Stimulated activated CD4-positive, alpha-beta T cell treated with anti-CD3 and anti-CD28 coated beads, Interleukin-4, amount 100 ng/mL, for 1 hour (primary cell): ENCODE measurements at places on chromosomes 5 and 9.

GRCh38 chr5:164563370-164563769 lies 1058.0 kb downstream of the MAT2B start:
- no peak for DNase-seq

GRCh38 chr5:120098426-120098825 lies 365.7 kb upstream of the PRR16 start:
- no peak for DNase-seq

DNA sequence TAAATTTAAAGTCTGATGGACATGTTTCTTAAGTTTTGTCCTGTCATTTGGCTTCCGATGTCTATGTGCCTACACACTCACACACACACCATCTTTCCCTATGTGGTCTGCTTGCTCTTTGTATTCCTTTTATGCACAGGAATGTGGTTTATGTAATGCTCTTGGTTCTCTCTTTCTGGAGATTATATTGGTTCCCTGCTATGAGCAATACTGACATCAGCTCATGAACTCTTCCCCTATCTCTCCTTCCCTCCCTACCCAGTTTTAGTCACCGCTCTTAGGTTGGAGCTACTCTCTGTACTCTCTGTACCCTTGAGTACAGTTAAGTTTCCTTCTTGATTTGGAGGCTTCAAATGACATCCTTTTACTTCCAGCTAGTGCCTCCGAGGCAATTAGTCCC lies 77.9 kb upstream of the MVB12B start:
- no peak for DNase-seq

- DNase-seq: no peak
Observed at GRCh38 chr5:10538789-10539686, 24.8 kb upstream of the ANKRD33B start.

DNA sequence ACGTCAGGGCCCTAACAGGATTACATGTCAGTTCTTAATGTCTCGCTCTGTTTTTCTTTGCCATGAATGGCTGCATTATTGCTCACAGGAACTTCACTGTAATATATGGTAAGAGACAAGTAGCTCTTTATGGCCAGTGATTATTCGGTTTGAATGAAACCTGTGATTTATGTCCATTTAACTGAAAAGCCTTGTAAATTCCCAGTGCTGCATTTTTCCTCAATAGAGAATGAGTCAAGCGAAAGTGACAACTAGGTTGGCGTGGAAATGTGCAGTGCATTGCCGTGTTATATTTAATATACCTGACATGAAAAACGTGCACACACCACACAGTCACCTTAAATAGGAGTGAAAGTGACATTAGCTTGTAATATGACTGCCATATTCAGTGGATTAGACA lies 163.1 kb downstream of the PBX3 start:
- no peak for DNase-seq

DNA sequence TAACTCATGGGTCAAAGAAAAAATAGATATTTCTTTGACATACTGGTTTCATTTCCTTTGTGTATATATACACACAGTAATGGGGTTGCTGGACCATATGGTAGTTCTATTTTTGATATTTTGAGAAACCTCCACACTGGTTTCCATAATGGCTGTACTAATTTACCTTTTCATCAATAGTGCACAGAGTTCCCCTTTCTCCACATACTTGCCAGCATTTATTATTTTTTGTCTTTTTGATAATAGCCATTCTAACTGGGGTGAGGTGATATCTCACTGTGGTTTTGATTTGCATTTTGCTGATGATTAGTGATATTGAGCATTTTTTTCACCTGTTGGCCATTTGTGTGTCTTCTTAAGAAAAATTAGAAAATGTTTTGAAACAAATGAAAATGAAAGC lies 78.4 kb upstream of the CKMT2 start:
- no peak for DNase-seq

- no peak for DNase-seq
Observed at GRCh38 chr5:134446938-134447337, 35.3 kb upstream of the CDKN2AIPNL start.

DNA sequence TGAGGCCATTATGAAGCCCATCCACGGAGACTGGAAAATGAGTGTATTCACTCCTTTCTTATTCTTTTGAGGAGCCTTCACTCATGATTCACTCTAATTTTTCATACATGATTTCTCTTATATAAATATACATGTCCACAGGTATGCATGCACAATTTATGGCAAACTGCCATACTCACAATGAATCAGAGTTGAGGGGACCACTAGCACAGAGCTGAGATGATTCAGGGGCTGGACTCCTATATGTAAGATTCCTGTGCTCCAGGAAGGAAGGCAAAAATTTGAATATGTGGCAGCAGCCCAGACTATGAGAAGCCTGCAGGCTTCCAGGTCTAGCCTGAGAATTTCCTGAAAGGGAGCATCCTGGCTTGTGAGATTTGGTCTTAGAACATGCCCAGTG lies 484.6 kb downstream of the PRELID2 start:
- DNase-seq: no peak

DNA sequence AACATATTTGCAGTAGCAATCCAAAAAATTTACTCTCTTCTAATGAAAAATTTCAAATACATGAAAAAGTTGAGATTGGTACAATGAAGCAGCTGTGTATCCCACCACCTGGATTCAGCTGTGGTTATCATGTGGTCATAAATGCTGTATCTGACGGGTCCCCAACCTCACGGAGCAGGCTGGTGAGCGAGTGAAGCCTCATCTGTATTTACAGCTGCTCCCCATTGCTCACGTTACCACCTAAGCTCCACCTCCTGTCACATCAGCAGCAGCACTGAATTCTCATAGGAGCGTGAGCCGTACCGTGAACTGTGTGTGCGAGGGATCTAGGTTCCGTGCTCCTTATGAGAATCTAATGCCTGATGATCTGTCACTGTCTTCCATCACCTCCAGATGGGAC lies 6.8 kb upstream of the RNF130 start:
- DNase-seq: no peak

GRCh38 chr9:38263532-38263931 lies 129.0 kb upstream of the ALDH1B1 start:
- DNase-seq: no peak

DNA sequence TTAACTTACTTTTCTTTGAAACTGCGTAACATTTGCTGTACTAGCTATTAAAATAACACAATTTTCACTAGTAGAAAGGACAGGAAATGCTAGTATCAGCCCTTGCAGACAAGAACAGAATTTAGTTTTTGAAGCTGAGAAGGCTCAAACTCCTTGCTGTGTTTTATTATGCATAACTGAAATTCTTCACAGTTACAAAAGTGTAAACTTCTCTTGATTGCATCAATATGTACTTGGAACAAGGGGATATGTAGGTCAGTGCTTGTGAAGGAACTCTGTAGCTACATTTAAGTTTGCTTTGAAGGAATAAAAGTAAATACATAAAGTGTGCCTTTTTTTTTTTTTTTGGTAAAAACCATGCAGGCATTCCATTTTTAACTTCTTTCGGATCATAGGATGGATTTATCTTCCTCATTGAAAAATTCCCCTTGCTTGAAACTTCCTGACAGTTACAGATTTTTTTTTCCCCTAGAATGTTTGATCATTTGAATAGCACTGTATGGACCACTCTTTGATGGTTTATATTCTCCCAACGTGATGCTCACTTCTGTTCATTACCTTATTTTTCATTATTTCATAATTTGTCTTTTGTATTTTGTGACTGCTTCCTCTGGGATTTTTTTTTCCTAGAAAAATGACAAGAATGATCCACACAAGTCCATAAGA lies 94.9 kb upstream of the DAB2 start:
- DNase-seq: no peak

GRCh38 chr5:171667341-171668096 lies 118.1 kb upstream of the SMIM23 start:
- DNase-seq: no peak

- no peak for DNase-seq
Observed at GRCh38 chr9:74645007-74645639, 148.0 kb downstream of the RORB start.

DNA sequence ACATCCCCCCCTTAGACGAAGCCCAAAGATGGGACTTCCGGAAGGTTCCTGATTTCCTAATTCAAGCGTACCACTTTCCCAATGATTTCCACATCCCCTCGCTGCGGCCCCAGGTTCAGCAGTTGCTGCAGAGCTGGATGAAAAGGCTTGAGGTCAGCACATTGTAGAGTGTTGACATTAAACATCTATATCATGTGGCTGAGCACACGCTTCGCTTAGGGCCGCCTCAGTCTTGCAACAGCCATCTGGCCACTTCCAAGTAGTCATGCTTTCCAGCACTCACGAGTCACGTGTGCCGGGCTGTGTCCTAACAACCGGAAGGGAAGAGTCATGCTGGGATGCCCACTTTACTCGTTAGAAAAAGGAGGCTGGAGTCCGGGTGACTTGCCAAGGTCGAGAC lies 340.6 kb upstream of the IRX4 start:
- no peak for DNase-seq

DNA sequence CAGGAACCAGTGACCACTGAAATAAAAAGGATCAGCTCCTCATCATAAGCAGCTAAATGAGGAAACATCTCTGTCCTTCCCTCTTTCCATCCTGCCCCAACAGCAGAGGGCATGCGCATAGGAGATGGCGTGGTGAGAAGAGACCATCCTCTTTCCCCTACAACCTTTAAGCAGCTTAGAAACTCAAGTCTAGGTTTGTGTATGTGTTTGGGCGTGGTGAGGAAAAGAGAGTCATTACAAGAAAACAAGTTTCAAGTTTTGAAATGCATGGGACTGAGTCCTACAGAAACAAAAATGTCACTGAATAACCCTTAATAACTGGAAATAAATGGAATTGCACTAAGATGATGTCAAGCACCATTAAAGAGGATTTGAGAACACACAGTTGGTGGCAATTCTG lies 96.4 kb upstream of the IL12B start:
- no peak for DNase-seq

- DNase-seq: no peak
Observed at GRCh38 chr5:16994565-16994964, 58.5 kb upstream of the MYO10 start.

DNA sequence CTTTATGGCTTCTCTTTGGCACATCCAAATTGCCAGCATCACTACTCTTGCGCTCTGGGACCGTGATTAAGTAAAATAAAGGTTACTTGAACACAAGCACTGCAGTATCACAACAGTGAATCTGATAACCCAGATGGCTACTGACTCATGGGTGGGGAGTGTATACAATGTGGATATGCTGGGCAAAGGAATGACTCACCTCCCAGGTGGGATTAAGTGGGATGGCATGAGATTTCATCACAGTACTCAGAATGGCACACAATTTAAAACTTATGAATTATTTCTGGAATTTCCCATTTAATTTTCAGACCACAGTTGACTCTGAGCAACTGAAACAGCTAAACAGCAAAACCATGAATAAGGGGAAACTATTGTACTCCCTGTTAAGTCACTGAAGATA lies 4.3 kb downstream of the GFM2 start:
- no peak for DNase-seq

GRCh38 chr5:144944936-144945335 lies 774.3 kb downstream of the KCTD16 start:
- DNase-seq: no peak
